ENCODE measurements at places on chromosomes 4 and X.
A peak's percentile ranks its signal among the peaks of the same experiment; 100 is the strongest.

DNA sequence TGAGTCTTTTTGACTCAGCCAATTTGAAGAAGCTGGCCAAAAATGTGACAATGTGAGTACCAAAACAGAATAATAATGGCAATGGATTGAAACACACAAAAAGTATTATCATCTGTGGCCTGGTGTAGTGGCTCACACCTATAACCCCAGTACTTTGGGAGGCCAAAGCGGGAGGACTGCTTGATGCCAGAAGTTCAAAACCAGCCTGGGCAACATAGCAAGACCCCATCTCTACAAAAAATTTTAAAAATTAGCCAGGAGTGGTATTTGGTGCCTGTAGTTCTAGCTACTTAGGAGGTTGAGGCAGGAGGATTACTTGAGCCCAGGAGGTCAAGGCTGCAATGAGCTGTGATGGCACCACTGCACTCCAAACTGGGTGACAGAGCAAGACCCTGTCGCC lies 41.5 kb downstream of the PLK4 start:
- DNase-seq, result no peak

- DNase-seq, result no peak
Observed at GRCh38 chr4:10664408-10664807, 20.2 kb downstream of the CLNK start.

GRCh38 chr4:122980860-122981259 lies 58.5 kb upstream of the NUDT6 start:
- DNase-seq, result no peak

- no peak for DNase-seq
Observed at GRCh38 chr4:20378181-20378580, 126.5 kb downstream of the SLIT2 start.

- no peak for DNase-seq
Observed at GRCh38 chr4:34000356-34000755, 2244.0 kb downstream of the ARAP2 start.

DNA sequence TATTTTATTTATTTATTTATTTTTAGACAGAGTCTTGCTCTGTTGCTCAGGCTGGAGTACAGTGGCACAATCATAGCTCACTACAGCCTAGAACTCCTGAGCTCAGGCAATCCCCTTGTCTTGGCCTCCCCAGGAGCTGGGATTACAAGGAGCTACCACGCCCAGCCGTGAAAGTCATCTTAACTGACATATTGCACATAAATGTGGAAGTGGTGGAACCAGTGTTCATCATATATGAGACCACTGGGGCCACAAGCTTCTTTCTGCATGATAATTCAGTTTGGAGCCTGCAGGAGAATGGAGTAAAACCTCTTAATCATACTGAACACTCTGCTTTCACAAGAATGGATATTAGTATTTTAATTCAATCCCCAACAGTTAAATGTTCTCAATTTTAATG lies 12.5 kb upstream of the CTSO start:
- no peak for DNase-seq

DNA sequence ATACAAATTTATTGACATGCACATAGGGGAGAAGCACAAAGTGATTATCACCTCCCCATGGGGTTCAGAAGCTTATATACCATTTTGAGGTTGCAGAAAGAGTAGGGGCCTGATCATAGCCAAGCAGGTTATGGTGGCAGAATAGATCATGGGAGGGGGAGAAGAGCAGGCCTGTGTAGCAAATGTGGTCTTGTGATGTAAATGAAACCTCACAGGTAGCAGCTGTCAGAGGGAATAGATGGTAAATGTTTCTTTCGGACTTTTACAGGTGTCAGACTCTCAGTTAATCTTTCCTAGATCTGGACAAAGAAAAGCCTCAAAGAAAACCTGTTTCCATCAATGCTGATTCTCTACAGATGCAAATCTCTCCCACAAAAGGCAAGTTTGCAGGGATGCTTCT lies 84.4 kb downstream of the CFAP299 start:
- DNase-seq, result no peak

DNA sequence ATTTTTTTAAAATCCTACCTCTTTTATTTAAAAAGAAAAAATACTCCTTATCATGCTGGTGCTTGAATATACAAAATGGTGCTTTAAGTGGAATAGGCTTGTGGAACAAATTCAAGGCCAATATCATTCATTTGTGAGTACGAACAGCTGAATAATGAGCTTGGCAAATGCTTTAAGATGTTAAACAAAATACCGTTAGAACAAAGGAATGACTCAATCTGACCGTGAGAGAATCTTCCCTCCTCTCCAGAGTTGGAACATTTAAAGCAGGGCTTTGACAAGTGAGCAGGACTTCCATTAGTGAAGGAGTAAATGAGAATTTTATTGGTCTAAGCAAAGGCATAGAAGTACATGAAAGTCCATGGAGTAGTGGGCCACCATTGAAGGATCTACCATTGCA lies 74.5 kb downstream of the DCLK2 start:
- no peak for DNase-seq

GRCh38 chr4:41477181-41477905 lies 60.6 kb upstream of the LIMCH1 start:
- no peak for DNase-seq

GRCh38 chr4:8516061-8516573 lies 64.1 kb upstream of the GPR78 start:
- DNase-seq, result no peak

- DNase-seq, result peak; percentile 4
Observed at GRCh38 chrX:65926095-65927019, 113.5 kb downstream of the VSIG4 start.

DNA sequence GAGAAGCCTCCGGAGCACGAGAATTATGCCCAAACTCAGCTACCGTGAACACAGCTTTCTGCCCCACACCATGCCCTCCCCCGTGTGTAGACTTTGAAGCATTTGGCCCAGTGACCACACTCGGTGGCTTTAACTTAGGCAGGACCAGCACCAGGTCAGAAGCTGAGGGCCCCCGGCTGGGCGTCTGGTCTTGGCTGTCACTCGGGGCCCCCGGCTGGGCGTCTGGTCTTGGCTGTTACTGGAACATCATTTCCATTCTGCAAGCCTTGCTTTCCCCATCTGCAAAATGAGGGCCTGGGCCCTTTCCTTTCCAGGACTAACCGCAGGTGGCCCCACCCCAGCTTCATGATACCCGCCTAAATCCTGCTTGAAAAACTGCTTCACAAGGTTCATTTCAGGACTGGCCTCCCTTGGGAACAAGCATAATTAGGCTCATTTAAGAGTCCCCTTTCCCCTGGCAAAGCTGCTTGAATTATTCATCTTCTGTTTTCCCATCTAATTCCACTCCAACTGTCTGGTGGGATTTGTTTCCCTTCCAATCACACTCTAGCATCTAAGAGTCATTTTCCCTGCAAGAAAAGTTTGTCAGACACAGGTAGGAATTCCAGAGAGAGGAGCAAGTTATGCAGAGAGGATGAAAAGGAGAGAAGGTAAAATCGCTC lies 82.5 kb downstream of the WFS1 start:
- DNase-seq, result no peak

DNA sequence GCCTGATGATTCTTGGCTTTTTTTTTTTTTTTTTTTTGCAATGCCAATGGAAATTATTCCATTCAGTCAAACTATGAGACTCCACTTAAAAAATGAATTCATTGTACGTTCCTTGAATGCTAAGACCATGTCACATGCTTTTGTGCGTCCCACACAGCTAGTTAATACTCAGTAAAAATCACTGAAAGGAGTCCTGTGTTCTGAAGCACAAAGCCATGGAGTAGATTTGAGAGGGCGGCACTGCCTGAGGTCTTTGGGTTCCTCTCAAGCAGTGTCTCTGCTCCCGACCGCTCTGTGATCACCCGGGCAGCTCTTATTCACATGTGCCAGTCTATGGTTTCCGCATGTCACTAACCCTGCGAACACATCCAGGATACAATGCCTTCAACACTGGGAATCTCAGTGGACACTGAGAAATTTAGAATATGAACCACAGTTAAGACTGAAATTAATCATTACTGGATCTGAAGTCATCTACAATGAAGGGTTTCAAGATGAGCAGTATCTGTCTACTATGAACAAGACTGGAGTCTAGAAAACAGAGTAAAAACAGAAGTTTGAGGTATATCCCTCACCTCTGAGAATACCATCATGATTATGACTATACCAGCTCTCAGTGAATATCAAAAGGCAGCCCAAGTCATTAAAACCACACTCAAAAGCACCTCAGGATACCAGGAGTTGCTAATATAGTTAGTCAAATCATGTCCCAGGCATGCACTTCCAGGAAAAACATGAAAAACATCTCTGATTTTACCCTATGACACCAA lies 193.0 kb downstream of the MGST2 start:
- DNase-seq, result no peak

- DNase-seq, result no peak
Observed at GRCh38 chr4:36280555-36280954, 861 bp upstream of the DTHD1 start.

- DNase-seq, result no peak
Observed at GRCh38 chr4:94237271-94237670, 29.6 kb downstream of the SMARCAD1 start.

GRCh38 chr4:158580064-158580463 lies 58.4 kb downstream of the RXFP1 start:
- no peak for DNase-seq

- no peak for DNase-seq
Observed at GRCh38 chr4:77510367-77510766, 95.3 kb upstream of the CXCL13 start.

GRCh38 chr4:31370866-31371465 lies 650.8 kb downstream of the PCDH7 start:
- DNase-seq, result no peak

- DNase-seq, result peak; percentile 73
Observed at GRCh38 chr4:3442959-3443749, 1.4 kb downstream of the HGFAC start.

- no peak for DNase-seq
Observed at GRCh38 chr4:106690487-106690886, 321.9 kb upstream of the GIMD1 start.

DNA sequence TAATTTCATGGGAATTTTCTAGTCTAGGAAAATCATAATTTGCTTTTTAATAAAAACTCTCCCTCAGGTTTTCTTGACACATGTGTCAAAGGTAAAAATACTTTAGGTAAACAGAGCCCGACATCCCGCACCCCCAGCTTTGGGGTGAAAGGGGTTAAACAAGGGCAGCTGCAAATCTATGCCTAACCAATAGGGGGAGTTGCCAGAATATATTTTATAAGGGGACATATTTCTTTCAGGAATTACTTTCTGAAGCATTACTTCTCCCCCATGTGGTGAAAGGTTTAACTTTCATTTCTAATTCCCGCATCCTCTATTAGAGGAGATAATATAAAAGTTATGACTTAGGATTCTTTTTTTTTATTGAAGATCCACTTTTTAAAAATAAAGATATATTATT lies 53.9 kb upstream of the HEPH start:
- no peak for DNase-seq

- DNase-seq, result peak; percentile 38
Observed at GRCh38 chr4:153522802-153523094, 56.6 kb downstream of the TMEM131L start.

GRCh38 chr4:1799387-1800375 lies 6.6 kb downstream of the FGFR3 start:
- no peak for DNase-seq

DNA sequence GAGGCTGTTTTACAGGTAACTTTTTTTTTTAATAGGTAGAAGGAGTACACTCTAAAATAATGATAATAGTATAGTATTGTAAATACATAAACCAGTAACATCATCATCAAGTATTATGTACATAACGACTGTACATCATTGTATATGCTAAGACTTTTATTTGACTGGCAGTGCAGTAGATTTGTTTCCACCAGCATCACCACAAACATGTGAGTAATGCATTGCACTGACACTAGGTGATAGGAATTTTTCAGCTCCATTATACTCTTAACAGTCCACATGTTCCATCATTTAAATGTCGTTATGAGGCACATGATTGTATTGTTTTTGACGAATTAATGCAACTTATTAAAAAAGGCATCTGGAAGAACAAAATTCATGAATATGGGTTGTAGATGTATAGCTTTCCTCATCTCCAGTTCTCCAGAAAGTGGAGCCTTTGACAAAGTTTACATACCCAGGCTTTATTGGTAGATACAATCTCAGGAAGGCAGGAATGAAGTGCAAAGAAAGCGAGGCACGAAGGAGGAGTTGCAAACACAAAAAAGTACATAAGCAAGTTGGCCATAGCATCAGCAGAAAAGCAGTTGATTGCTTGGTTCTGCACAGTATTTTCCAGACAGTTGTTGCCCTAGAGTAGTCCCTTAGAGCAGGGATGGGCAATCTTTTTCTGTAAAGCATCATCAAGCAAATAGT lies 336.9 kb upstream of the NR3C2 start:
- no peak for DNase-seq

GRCh38 chr4:47525154-47525819 lies 40.2 kb downstream of the ATP10D start:
- no peak for DNase-seq

GRCh38 chr4:100849319-100849718 lies 331.5 kb upstream of the EMCN start:
- no peak for DNase-seq

GRCh38 chr4:152540293-152540674 lies 4.4 kb upstream of the FBXW7 start:
- no peak for DNase-seq

DNA sequence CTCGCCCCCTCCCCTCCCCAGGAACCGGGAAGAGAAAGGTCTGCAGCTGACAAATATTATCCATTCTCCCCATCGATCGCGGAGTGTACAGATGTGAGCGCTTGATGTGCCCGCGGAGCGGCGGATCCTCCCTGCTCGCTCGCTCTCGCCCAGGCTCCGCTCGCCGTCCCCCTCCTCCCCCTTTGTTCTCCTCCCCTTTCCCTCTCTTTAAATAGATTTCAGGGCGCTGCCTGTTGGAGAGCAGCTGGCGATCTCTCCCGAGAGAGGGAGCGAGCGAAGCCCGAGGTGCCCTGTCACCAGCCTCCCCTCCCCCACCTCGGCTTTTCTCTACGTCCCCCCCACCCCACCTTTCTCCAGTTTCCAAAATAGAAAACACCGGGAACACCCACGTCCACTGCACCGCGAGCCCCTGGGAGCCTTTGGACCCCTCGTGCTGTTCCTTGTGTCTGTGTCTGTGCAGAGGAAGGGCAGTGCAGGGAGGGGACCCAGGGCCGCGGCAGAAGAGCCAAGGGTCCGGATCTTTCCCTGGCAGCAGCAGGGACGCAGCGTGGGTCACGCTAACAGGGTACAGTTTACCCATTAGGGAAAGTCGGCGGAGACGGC lies 56.6 kb upstream of the BCOR start:
- DNase-seq, result no peak

GRCh38 chr4:73525611-73526010 lies 44.1 kb downstream of the AFM start:
- DNase-seq, result no peak

GRCh38 chrX:106040861-106041260 lies 2.3 kb upstream of the SERPINA7 start:
- no peak for DNase-seq

DNA sequence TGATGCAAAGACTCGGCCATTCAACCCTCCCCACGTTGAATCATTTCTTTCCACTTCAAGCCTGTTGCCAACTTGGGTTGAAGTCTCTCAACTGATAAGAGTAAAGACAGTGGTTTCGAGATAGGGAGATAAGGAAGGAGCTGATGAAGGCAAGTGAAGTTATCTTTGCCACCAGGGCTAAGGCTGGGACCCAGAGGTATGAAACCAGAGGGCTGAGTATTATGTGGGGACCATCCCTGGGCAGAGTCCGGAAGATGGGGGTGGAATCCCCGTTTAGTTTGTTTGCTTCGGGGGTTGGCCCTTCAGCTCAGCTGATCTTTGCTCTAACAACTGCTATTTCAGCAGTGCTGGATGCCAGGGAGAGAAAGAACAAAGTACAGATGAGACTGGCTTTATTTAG lies 2.3 kb upstream of the XPNPEP2 start:
- DNase-seq, result no peak

- no peak for DNase-seq
Observed at GRCh38 chr4:85707611-85708010, 232.7 kb downstream of the ARHGAP24 start.

- no peak for DNase-seq
Observed at GRCh38 chrX:155027509-155028066, 944 bp downstream of the FUNDC2 start.
